ENCODE measurements at places on chromosomes 2 and 18.

- no peak for DNase-seq
These were observed 618 bp upstream of the LYPD1 start for GRCh38 chr2:132670496-132671150.

DNA sequence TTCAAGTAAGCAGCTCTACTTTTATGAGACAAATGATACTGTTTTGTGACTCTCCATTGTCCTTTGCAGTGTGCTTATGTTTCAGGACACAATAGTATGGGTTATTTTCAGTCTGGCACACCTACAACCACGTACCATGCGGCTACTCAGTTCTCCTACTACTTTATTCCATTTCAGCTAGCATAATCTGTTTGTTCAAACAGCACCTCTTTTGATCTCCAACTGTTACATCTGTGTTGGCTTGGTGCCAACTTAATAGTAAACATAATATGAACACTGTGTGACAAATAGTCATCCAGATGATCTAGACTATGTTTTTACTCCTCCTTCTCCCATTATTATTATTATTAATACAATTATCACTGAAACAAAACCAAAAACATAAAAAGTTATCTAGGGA is 40.5 kb downstream of the MYO3B start:
- DNase-seq = no peak

DNA sequence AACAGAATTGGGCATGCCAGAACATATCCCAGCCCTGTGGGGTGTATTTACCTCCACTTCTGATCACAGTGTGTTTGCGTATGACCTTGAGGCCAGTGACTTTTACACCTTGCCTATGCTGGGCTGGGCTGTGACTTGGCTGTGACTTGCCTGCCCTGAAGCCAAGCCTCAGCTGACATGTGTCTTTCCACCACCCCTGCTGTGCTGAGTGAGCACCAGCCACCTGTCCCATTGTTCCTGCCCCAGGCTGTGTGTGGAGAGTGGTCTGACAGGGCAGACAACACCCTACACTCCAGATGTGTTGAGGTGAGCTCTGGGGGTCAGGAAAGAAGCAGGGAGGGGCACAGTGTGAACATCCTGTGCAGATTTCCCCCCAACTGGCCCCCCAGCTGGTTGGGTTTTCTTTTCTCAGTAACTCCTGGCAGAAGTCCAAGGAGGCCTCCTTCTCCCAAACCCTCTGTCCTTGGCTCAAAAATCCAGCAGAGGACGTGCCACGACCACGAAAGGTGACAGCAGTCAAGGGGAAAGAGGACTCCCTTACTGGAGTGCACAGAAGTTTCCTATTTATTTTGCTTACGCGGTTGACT is 5.1 kb upstream of the STEAP3 start:
- DNase-seq = peak; percentile 86

GRCh38 chr2:231642631-231643494 is 50.2 kb downstream of the TEX44 start:
- DNase-seq = peak; percentile 93

- no peak for DNase-seq
These were observed 11.5 kb downstream of the ATF2 start for GRCh38 chr2:175156534-175156933.

DNA sequence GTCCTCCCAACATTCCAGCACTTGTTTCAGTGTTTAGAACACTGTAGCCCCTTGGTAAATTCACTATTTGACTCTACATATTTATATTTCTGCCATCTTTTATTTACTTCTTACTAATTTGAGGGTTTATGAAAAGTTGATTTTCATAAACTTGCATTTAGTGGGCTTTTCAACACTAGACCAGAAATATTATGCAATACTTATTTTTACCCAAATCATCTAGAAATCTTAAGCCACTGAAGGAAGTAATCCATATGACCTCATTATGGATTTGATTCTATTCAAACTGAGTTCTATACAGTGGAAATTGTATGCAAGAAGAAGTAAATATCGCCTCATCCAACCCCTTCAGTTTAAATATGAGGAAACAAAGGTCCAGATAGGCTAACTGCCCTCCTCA is 92.6 kb upstream of the VRK2 start:
- DNase-seq = no peak

GRCh38 chr2:20447437-20448245 is 767 bp downstream of the RHOB start:
- DNase-seq = no peak

DNA sequence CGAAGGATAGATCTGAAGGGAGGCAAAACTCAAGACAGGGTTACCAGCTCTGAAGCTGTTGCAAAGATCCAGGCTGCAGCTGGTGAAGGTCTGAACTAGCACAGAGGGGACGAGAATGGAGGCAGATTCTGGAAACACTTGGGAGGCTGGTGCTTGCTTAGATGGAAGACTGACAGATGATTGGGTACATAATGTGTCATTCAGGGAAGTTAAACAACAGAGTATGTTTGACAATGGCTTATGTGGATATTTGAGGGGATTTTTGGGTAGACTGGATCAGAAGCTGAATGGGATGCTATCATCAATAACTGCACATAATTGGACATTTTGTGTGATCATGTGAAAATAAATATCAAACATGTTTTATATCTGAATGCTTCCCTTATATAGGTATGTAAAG is 2.3 kb upstream of the ZNF396 start:
- DNase-seq = no peak

- DNase-seq = peak; percentile 47
These were observed 147.9 kb downstream of the DOCK10 start for GRCh38 chr2:224894356-224894755.

GRCh38 chr2:102637358-102637757 is 18.0 kb downstream of the SLC9A2 start:
- no peak for DNase-seq

DNA sequence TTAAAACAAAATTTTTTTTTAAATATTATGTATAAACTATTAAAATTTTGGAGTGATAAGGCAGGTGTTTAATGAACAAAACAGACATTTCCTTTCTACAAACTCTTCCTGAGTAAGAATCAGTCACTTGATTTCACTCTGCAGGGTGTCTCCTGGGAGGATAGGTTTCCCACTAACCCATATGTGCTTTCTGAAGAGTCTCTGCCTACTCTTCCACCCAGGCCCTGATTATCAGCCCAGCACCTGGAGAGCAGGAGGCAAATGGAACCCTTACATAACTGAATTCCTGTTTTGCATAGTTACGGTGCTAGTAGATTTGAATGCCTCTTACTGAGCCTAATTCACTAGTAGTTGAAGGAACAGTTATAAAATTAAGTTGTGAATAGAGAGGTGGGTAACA is 1718.6 kb downstream of the SUCLG1 start:
- DNase-seq = no peak

DNA sequence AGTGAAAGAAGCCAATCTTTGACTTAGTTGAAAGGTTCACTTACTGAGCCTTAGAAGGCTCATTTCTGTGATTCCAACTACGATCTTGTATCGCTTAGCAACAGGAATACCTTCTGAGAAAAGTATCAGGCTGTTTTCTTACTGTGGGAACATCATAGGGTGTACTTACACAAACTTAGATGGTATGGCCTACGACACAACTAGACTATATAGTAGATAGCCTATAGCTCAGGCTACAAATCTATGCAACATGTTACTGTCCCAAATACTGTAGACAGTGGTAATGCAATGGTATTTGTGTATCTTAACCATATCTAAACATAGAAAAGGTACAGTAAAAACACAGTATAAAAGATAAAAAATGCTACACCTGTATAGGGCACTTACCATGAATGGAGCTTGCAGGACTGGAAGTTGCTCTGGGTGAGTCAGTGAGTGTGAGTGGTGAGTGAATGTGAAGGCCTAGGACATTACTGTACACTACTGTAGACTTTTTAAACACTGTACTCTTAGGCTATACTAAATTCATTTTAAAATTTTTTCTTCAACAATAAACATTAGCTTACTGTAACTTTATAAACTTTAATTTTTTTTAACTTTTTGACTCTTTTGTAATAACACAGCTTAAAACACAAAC is 148.8 kb upstream of the STON1 start:
- DNase-seq = no peak

DNA sequence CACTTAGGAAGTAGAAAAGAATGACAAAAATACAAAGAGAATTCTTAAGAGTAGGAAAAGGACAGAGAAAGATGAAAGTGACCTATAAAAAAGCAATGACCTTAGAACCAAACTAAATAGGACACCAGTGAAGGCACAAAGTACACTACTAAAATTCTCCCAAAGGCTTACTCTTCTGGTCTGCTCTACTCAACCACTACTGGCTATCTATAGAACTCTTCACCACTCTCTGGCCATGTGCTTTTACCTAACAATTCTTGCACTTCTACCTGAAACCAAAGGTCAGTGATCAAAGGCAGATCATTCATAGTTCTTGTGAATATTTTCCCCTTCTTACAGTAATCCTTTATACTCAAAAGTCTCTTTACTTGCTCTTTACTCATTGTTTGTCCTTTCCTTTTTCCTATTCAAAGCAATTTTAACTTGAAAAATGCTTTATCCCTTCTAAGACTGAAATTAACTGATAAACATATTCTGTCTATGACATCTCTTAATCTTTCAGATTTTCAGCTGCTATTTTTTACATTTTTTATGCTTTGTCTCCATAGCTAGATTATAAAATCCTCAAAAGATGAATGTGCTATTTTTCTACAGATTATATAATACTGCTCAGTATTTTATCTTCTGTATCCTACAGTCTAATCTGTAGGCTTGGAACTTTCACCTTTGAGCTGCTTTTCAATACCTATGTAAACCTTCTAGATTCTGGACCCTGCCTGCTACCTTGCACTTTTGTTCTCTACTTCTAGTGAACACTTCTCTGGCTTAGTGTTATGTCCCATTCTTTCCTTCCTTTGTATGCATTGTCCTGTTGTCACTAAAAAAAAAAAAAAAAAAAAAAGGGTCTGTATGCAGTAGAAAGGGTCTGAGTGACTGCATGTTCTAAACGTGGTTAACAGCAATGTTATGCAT is 64.6 kb downstream of the NCKAP1 start:
- DNase-seq = no peak

DNA sequence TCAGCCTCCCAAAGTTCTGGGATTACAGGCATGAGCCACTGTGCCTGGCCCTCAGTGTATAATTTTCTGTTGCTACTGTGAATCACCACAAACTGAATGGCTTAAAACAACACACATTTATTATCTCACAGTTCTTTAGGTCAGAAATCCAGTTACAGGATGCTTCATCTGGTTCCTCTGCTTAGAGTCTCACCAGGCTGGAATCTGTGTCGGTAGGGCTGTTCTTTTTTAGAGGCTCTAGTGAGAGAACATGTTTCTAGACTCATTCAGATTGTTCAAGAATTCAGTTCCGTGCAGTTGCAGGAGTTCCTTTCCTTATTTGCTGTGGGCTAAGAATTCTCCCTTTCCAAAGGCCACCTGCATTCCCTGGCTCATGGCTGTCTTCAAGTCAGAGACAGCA is 22.2 kb downstream of the CCDC121 start:
- no peak for DNase-seq

DNA sequence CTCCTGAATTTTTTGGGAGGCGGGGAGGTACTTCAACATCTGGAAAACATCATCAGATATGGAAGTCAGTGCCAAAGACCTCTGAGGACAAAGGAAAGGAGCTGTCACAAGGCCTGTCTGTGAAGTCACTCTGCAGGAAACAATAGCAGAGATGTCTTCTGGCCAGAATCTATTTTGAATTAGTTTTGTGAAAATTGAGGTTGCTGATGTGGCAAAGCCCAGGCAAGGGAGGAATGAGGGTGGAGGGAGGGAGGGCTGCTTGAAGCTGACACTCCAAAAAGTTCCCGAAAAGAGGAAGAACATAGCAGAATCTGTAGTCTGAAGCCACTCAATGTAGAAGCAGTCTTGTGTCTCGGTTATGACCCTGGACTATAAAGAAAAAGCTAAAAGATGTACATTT is 151.1 kb upstream of the LHCGR start:
- no peak for DNase-seq

DNA sequence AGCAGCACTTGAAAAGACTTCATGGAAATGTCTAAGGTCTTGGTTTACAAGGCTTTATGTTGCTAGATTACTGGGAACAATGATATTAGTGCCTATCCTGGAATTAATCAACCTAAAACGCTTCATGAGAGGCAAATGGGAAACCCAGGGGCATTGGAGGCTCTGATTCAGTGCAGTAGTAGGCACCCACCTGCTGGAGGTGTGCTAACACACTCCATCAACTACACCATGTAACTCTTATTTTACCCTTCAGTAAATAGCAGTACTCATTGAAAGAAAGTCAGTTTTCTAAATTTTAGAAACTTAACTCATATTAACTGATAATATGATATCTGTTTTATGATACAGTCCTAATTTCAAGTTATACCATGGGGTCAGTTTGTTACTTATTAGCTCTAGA is 17.4 kb upstream of the HNRNPA3 start:
- DNase-seq = no peak

- no peak for DNase-seq
These were observed 49.9 kb downstream of the KCNIP3 start for GRCh38 chr2:95346738-95347671.

GRCh38 chr2:145957929-145958328 is 1438.0 kb upstream of the ZEB2 start:
- no peak for DNase-seq

GRCh38 chr2:9206991-9207640 is 504 bp downstream of the ASAP2 start:
- DNase-seq = peak; percentile 39

- no peak for DNase-seq
These were observed 26.1 kb upstream of the PPP1R1C start for GRCh38 chr2:181959508-181959907.

- DNase-seq = no peak
These were observed 67.3 kb downstream of the APOB start for GRCh38 chr2:20976527-20976926.

DNA sequence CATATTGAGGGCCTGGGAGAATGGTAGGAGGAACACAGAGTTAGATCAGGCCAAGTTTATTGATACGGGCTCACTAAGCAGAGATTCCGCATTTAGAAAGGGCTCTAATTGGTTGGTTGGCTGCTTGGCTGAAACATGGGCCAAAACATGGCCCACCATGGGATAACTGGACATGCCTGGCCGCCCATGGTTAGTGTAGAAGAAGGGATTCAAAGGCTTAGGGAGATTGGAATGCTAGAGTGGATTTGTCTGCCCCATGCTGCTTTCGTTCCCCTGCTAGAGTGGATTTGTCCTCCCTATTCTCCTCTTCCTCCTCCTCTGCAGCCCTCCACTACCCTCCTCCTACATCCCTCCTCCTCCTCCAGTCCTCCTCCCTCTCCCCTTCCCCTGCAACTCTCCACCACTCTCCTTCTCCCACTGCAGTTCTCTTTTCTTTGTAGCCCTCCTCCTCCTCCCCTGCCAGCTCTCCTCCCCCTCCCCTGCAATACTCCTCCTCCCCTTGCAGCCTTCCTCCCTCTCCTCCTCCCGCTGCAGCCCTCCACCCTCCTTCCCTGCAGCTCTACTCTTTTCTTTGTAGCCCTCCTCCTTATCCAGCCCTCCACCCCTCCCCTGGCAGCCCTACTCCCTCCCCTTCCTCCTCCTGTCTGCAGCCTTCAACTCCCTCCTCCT is 17.2 kb downstream of the BOK start:
- DNase-seq = no peak

GRCh38 chr18:2826581-2826980 is 20.2 kb upstream of the EMILIN2 start:
- no peak for DNase-seq

GRCh38 chr2:3624059-3624794 is 29.3 kb downstream of the COLEC11 start:
- no peak for DNase-seq

GRCh38 chr2:23602116-23602515 is 217.1 kb downstream of the KLHL29 start:
- DNase-seq = no peak
